ENCODE measurements at places on chromosomes 5 and 9. TPM values are rescaled to one million over a fixed set of nuclear protein-coding genes. Genes with fewer than 3 reads are reported as not detected.

GRCh38 chr5:68708156-68708841, 385.5 kb upstream of the SLC30A5 start:
- DNase-seq, result no peak

DNA sequence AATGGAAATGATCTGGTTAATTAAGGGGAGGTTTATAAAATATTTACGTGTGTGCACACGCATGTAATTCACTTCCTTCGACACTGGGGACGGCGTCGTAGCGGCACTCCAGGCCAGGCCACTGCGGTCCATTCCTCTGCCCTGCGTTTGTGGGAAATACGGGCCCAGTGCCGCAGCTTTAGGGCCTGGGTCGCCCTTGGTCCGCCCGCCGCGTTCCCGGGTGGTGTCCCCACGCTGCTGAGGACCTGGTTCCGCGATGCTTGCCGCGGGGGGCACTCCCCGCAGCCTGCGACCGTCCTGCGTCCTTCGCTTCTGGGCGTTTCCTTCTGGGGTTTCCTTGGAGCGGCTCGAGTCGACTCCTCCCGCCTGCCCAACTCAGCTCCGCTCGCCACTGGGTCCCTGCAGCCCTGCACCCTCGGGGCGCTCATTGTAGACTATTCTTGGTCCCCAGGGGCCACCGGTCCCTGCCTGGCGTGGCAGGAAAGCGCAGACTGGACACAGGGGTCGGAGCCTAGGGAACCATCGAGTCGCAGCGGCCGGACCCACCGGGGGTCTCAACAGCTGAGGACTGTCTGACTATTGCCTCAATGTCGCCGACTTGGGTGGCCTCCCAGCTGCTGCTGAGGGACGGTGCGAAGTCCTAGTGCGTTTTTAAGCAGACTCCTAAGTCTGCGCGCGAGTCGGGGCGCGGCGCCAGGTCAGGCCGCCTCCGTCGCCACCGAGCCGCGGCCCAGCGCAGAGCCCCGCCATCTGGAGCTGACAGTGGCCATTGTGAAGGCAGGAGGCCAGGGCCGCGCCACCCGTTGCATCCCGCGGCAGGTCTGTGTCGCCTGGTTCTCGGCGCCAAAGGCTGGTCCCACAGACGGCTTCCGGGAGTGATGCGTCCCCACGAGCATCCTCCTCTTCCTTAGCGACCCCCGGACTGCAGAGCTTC, 4.4 kb upstream of the IRX1 start:
- no peak for DNase-seq

DNA sequence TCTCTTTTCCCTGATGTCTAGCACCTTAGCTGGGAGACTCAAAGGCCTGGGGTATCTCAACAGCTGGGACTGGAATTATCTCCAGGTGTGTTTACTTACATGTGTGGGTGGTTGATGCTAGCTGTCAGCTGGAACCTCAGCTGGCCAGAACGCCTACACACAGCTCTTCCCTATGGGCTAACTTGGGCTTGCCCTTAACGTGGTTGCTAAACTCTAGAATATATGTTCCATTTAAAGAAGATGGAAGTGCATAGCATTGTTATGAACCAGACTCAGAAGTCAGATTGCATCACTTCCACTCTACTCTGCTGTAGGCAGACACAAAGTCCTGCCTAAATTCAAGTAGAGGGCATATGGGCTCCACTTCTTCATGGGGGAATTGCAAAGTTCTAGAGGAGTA, 29.3 kb downstream of the SGCD start:
- DNase-seq, result no peak

GRCh38 chr9:95315108-95315746, 2.3 kb downstream of the FANCC start:
- no peak for DNase-seq

DNA sequence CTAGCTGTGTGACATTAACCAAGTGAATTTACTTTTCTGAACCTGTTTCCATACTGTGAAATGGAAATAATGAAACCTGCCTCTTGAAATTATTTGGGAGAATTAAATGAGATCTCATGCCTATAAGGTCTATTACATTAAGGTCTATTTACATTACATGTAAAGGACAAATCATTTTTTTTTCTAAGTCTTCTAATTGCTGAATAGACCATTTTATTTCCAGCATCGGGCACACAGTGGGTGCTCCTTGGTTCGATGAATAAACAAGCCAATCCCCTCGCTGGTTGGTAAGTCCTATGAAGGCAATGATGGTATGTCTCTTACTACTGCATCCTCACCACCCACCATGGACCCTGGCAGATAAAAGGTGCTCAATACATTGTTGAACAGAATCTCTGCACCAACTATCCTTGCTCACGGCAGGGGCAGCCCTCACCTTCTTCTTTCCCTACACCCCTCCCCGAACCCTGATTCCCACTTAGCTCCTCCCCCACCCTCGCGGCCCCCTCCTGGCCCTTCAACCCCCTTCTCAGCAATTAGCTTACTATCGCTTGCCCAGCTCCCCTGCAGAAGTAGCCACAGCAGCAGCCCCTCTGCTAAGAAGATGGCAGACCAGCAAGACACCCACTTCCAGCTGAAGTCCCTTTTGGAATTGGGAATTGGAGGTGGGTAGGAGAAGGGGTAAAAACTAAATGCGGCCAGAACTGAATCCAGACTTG, 3.0 kb downstream of the PCDH1 start:
- DNase-seq, result no peak

- no peak for DNase-seq
Measured at GRCh38 chr9:133851693-133852092, 113.5 kb upstream of the SARDH start.

DNA sequence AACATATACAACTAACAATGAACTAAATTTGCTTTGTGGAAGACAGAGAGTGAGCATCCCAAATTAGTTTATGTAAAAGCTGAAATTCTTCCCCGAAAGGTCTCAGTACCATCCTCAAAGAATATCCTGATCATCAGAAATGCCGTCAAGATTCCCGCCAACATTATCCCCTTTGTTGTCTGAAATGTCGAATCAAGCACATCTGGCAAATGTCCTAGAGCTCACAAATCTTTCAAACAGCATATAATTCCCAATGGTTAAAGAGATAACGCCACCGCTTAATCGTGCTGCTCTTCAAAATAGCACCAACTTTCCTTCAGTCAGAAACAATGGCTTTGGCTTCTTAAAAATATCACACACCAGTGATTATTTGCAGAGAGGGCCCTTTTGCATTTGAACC, 23.8 kb downstream of the MORN5 start:
- no peak for DNase-seq

The LHX3 gene
- total RNA-seq, result 0.16 TPM

The PCA3 gene
- total RNA-seq, result not detected

The SLC6A19 gene
- not detected for total RNA-seq

The PPP3R2 gene
- total RNA-seq, result not detected

Data from right atrium auricular region (tissue), 2 donors.